Activated CD4-positive, alpha-beta T cell treated with anti-CD3 and anti-CD28 coated beads for 1 hour (primary cell): ENCODE measurements at places on chromosomes 6 and 20.

DNA sequence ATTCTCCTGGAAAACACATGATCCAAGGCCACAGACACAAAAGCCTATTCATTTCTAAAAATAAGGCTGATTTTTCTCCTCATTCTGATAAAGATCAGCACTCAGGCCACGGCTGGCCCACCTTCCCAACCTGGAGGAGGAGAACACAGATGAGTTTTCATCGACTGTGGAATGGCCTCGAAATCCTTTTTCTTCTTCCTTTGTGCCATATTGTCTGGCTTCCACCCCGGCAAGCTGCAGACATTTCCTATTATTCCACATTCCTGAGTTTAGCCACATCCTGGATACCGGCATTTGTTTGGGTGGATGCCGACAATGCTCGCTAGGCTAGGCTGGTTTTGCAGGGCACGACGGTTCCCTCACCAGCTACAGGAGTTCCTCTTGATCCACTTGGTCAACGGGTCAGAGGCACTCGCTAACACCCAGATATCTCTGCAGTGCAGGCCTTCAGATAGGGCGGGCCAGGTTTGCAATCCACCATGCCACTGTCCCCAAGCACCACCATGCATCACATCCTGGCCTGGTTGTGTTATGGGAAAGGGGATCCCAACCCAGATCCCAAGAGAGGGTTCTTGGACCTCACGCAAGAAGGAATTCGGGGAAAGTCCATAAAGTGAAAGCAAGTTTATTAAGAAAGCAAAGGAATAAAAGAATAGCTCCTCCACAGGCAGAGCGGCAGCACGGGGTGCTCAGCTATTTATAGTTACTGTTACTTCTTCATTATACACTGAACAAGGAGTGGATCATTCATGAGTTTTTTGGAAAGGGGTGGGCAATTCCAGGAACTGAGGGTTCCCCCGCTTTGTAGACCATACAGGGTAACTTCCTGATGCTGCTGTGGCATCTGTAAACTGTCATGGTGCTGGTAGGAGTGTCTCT lies 4.2 kb upstream of the CTSZ start:
- no peak for DNase-seq

GRCh38 chr6:125746731-125747588 lies 2.5 kb upstream of the HEY2 start:
- DNase-seq = peak; percentile 52

- DNase-seq = no peak
Observed at GRCh38 chr6:168332020-168332419, 12.4 kb upstream of the DACT2 start.

DNA sequence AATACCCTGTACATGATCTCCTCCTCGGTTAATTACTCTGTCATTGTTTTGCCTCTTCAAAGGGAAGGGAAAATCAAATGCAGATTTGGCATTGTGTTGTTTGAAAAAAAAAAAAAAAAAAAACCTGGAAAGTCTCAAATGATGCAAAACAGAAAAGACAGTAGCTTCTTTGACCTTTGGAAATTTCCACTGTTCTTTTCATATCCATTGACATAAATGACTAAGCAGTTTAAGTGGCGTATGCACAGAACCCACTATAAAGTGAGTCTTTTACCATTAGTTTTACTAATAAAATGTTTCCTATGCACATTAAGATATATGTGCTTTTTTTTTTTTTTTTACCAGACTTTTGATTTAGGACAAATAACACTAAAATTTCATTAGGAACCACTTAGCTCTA lies 704.3 kb downstream of the TFAP2A start:
- DNase-seq = no peak

DNA sequence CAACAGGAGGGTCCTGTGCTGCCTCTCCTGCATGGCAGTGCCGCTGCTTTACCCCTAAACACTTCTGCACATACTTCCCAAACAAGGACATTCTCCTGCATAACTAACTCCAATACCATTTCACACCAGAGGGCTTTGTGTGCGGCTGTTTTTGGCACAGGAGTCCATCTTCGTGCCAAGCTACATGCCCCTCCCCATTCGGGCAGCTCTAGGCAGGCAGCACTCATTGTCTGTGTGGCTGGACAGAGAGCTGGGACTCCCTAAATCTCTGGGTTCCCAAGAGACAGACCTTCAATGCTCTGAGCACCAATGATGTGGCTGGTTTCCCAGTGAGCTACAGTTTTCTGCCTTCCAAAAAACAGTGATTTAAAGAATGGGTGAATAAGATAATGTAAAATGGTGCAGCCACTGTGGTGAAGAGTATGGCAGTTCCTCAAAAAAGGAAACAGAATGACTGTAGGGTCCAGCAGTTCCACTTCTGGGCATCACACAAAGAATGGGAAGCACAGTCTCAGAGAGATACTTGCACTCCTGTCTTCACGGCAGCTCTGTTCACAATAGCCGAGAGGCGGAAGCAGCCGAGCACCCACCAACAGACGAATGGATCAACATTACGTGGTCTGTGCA lies 80.3 kb upstream of the DUSP22 start:
- no peak for DNase-seq

DNA sequence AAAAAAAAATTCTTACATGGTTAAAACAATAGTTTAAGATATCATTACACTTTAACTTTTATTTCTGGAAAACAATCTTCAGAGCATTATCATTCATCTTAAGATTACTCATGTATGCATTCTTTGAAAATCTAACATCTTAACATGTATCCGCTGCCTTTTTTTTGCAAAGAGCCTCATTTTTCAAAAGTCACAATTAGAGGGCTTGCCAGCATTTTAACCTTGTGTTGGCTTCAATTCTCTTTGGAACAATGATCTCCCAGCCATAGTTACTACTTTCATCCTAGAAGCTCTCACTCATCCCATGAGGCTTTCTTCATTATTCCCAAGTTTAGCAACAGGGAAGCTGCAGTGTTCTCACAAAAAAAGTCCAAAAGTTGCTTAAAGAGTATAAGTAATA lies 330.8 kb downstream of the BCKDHB start:
- DNase-seq = no peak

DNA sequence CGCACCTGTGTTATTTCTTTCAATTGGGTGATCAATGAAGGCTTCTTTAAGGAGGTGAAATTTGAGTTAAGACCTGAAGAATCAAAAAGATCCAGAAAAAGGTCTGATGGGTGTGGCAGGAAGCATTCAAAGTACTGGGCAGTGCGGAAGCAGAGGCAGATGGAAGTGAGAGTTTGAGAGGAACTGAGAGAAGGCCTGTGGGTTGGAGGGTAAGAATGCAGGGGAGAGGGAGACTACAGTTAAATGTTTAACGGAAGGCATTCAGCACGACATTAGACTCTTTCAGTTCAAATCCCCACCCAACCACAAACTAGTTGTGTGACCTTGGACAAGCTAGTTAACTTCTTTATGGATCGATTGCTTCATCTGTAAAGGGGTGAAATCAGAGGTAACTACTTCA lies 50.5 kb upstream of the GCM1 start:
- no peak for DNase-seq

DNA sequence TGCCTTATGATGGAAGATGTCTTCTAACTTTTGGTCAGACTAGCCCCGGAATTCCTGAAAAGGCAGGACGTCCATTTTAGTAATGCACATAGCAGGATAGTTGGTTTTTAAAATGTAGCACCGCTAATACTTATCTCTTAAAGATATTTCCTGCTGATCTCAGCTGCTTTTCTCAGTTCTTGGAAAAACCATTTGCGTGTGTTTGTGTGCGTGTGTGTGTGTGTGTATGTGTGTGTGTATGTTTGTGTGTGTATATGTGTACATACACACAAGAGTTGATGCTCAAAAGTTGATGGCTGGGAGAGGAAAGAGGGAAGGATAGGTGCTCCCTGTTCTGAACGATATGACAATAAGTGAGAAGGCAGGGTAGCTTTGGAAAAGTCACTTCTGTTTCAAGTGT lies 61.7 kb upstream of the SUPT3H start:
- DNase-seq = no peak

DNA sequence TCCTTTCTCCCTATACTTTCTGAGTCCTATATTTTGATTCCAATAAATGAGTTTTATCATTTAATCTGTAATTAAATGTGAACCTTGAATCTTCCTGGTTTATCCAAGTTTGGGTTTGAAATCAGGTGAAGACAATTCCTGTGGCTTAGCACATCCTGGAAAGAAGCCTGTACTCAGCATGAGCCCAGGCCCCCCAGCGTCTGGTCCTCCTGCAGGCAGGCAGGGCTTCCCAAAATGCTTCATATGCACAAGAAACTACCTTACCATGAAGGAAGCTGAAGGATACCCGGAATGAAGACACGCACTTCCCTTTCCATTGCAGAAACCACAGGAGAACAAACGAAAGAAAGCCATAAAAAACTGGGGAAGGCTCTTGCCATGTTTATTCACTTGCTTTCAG lies 157.4 kb upstream of the PDE10A start:
- no peak for DNase-seq

DNA sequence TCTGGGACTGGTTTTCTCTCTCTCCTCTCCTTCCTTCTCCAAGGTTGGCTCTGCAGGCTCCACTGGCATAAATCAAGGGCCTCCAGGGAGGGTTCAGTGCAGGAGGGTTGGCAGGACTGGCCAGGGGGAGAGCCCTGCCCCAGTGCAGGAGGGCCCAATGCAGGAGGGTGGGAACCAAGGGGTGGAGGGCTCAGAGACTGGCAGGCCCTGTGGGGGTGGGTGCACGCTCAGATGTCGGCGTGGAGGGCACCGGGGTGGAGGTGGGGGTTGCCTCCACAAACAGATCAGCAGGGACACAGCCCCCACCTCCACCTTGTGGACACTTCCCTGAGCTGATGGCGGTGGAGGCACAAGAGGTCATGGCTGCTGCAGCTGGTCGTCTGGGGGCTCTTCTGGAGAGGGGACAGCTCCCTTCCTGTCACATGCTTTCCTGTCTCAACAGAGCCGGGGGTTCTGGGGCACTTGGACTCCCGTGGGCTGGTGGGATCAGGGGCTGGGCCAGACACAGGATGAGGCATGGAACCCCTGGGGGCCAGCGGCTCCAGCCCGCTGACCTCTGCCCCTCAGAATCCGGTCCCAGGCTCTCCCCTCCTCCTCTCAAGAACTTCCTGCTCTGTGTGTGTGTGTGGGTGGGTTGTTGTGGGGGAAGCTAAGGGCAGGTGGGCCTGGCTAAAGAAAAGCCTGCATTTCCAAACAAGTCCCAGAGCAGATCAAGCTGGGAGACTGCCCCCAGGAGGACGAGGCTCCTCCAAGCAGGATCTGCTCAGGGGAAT lies 2.7 kb upstream of the ABHD16B start:
- no peak for DNase-seq

GRCh38 chr20:38986663-38987062 lies 24.5 kb downstream of the DHX35 start:
- no peak for DNase-seq

- no peak for DNase-seq
Observed at GRCh38 chr6:138440758-138441357, 36.8 kb downstream of the HEBP2 start.

- no peak for DNase-seq
Observed at GRCh38 chr6:150534553-150534952, 65.1 kb upstream of the PLEKHG1 start.

GRCh38 chr6:20129290-20130088 lies 82.8 kb downstream of the MBOAT1 start:
- no peak for DNase-seq

- no peak for DNase-seq
Observed at GRCh38 chr20:50515471-50516106, 5.4 kb downstream of the PTPN1 start.

DNA sequence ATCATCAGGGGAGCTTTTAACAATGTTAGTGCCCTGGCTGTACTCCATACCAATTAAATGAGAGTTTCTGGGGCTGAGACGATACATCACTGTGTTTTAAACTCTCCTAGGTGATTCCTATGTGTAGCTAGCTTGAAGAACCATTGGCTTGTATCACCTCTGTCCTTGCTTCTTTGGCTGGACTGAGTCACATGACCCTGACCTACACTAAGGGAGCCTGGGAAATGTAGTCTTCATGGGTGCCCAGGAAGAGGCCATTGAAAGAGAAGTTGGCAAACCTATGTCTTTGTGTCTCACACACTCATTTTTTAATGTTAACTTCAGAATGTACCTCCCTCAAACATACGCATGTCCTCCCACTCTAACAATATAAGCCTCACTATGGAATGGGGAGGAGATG lies 506.6 kb downstream of the DHX35 start:
- no peak for DNase-seq

GRCh38 chr20:38159957-38160756 lies 4.9 kb downstream of the TGM2 start:
- no peak for DNase-seq

GRCh38 chr6:67608099-67608749 lies 1026.9 kb upstream of the ADGRB3 start:
- DNase-seq = no peak

- DNase-seq = no peak
Observed at GRCh38 chr6:40251637-40252300, 317.5 kb upstream of the MOCS1 start.

- no peak for DNase-seq
Observed at GRCh38 chr6:118665011-118665410, 13.6 kb upstream of the CEP85L start.

- DNase-seq = no peak
Observed at GRCh38 chr6:4510906-4511640, 265.1 kb upstream of the CDYL start.

GRCh38 chr6:152976749-152977148 lies 6.1 kb downstream of the FBXO5 start:
- no peak for DNase-seq

- no peak for DNase-seq
Observed at GRCh38 chr6:56259234-56260077, 12.1 kb upstream of the COL21A1 start.

- no peak for DNase-seq
Observed at GRCh38 chr6:43089874-43090558, 13.9 kb downstream of the PTK7 start.

- no peak for DNase-seq
Observed at GRCh38 chr6:13195803-13196202, 132.5 kb downstream of the TBC1D7 start.

GRCh38 chr20:57388953-57389694 lies 2.1 kb upstream of the RBM38 start:
- peak; percentile 43 for DNase-seq

- no peak for DNase-seq
Observed at GRCh38 chr6:142784344-142784743, 160.6 kb downstream of the HIVEP2 start.

- no peak for DNase-seq
Observed at GRCh38 chr20:43252761-43253160, 63.1 kb upstream of the PTPRT start.

- DNase-seq = no peak
Observed at GRCh38 chr6:108001696-108002231, 43.8 kb upstream of the SEC63 start.

- no peak for DNase-seq
Observed at GRCh38 chr20:24784607-24785006, 164.5 kb upstream of the CST7 start.
